Activated CD4-positive, alpha-beta T cell treated with anti-CD3 and anti-CD28 coated beads, Interleukin-2, amount 50 U/mL, for 4 hours (primary cell): ENCODE measurements at places on chromosomes 7 and 10.

DNA sequence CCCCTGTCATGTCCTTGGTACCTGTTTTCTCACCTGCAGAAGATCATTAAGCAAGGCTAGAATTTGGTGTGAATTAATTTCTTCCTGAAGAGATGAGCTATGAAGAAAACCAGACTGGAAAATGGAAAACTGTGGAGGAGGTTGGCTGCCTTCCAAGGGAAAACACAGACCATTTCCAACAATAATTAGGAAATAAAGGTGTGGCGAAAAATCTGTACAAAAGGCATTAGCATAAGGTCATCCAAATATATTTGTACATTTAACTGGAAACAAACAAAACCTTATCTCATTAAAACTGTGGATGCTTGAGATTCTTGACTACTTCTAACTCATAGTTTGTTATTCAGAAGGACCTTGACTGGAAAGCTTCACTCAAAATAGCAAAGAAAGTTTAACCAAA lies 1.7 kb downstream of the STN1 start:
- no peak for DNase-seq

DNA sequence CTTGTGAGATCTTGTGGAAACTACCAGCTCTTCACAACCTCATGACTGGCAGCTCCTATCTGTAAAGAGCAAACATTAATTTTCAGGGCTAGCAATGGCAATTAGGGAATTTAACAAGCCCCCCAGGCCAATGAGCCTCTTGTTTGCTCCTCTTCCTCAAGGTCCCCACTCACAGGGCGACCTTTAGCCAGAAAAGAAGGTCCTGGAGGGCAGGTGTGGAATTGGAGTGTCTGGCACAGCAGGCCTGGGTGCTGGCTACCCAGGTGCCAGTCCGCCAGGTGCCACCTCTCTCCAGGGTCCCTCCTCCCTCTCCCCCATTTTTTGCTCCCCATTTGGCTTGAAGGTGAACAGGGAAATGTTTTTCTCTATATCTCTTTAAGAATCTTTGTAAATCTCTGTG lies 1.9 kb upstream of the CEP55 start:
- DNase-seq, result no peak

DNA sequence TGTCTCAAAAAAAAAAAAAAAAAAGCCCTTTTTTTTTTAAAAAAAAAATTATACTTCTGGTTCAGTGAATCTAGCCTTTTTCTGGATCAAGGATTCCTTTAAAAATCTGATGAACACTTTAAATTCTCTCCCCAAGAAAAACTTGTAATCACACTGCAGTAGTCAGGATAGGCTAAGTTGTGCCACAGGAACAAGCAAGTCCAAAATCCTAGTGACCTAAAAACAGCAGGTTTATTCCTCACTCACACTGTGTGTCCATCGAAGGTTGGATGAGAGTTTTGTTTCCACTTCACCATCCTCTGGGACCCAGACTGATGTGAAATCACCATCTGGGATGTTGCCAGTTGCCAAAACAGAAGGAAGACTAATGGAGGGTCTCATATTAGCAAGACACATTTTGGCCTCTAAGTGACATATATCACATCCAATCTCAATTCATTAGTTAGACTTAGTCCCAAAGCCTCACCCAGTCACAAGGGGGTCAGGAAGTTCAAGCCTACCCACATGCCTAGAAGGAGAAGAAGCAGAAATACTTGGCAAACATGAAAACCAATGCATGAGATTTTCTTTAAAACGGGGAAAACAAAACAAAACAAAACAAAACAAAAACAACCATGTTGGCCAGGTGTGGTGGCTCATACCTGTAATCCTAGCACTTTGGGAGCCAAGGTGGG lies 32.7 kb downstream of the CYP17A1 start:
- DNase-seq, result no peak

GRCh38 chr7:139153832-139154231 lies 44.3 kb upstream of the ZC3HAV1 start:
- DNase-seq, result no peak

- no peak for DNase-seq
These were observed 32.3 kb upstream of the SHH start for GRCh38 chr7:155844526-155844925.

- DNase-seq, result no peak
These were observed 181.7 kb downstream of the PRKCQ start for GRCh38 chr10:6398399-6398798.

DNA sequence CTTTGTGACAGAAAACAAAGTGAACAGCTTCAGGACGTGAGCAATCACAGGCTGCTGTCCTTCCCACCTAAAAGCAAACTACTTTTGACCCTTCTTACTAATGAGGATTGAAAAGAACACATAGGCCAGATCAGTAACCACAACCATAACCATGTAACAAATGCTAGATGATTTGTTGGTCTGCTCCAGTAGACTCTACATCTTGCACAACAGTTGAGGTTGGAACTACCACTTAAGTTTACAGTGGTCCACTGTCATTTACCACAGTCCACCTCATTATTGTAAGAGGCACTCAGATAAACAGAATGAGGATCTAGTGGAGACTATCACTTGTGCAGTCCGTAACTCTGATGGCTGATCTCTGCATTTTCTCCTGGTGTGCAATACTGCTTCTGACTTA lies 27.8 kb downstream of the NET1 start:
- DNase-seq, result no peak

DNA sequence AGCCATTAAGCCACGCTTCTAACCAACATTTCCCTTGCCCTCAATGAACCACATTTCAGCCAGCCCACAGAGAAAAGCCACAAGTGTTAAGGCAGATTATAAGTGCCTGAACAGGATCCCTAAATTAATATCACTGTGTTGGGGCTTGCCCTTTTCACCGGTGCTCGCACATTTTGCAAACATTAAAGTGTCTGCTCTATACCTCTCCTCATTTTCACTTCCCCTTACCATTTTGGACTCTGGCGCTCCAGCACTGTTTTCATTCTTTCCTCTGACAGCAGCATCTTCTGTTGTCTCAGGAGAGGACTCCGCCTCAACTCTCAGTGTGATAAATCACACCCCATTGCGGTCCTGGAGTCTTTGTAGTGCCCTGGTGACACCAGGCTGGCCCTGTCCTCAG lies 274.2 kb downstream of the BAMBI start:
- no peak for DNase-seq

- DNase-seq, result no peak
These were observed 15.8 kb upstream of the SLF2 start for GRCh38 chr10:100896876-100897461.

DNA sequence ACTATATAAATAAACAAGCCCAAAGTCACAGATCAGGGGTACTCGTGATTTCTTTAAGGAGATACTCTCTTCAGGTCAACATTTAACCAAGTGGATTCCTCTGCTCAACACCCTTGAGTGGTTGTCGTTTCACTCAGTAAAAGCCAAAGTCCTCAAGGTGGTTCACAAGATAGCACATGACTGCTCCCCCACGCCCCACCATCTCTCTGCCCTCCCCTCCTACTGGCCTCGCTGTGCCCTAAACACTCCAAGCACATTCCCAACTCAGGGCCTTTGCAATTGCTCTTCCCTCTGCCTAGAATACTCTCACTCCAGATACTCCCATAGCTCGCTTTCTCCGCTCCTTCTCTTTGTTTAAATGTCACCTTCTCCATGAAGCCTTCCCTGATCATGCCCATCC lies 72.1 kb upstream of the FHIP2A start:
- DNase-seq, result no peak

GRCh38 chr7:94303695-94304094 lies 91.0 kb upstream of the COL1A2 start:
- no peak for DNase-seq

DNA sequence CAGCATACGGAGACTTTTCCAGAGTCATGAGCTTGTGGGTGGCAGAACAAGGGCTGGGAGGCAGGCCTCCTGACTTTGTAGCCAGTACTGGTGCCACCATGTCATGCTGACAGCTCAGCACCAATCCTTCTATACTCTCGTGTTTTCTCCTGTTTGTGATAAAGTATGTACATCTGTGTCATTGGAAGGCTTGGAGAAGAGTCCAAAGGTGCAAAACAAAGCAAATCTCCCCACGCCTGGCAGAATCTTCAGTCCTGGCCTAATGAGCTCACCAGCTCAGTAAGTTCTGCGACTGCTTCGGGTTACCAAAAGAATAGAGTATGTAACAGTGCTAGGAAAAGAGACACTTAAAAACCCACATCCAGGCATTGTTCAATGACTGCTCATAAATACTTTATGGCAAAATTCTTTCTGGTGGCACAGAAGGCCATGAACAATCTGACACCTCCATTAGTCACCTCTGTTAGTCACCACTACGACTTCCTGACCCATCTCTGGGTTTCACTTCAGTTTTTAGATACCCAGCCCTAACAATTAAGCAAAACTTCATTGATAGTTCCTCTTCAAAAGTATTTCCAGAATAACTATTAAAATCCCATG lies 24.5 kb downstream of the STEAP1 start:
- DNase-seq, result no peak
